ENCODE measurements at places on chromosomes 4 and X. TPM values are rescaled to one million over a fixed set of nuclear protein-coding genes. Genes with fewer than 3 reads are reported as not detected.

The TEX13A gene
- not detected for polyA plus RNA-seq

The GATA1 gene
- polyA plus RNA-seq: 0.16 TPM

The FABP2 gene
- not detected for polyA plus RNA-seq

The C4orf36 gene
- 0.36 TPM for polyA plus RNA-seq

The SPIN4 gene
- 1.7 TPM for polyA plus RNA-seq

The GUCY1A1 gene
- polyA plus RNA-seq: 0.12 TPM

Measured in B cell (primary cell).